Regular cardiac myocyte (primary cell): ENCODE measurements at places on chromosomes 5 and 9. TPM values are rescaled to one million over a fixed set of nuclear protein-coding genes. Genes with fewer than 3 reads are reported as not detected.

The ACTBL2 gene
- under 0.01 and 0.19 TPM in 2 replicates for total RNA-seq

The HRH2 gene
- 0.85 TPM in 1 of 2 replicates, not detected in the other for total RNA-seq

The ZNF366 gene
- total RNA-seq, result under 0.01 TPM in 2 replicates

The DOCK2 gene
- total RNA-seq, result 2.3 and 3.4 TPM in 2 replicates

The TRMO gene
- 10.7 and 17.3 TPM in 2 replicates for total RNA-seq

The LTC4S gene
- 0.19 and 1.4 TPM in 2 replicates for total RNA-seq

The OSMR gene
- total RNA-seq, result 50.4 and 109 TPM in 2 replicates

The TICAM2 gene
- 3.1 and 6.3 TPM in 2 replicates for total RNA-seq

The DBH gene
- total RNA-seq, result not detected in 2 replicates

The SPINK13 gene
- total RNA-seq, result not detected in 2 replicates

The SLC23A1 gene
- not detected in 2 replicates for total RNA-seq

The PCDHGA11 gene
- total RNA-seq, result 3.1 and 4.5 TPM in 2 replicates

The SNCAIP gene
- total RNA-seq, result 0.19 and 0.85 TPM in 2 replicates

The SAXO1 gene
- under 0.01 TPM in 1 of 2 replicates, not detected in the other for total RNA-seq

The PCDHB13 gene
- 0.19 and 1.1 TPM in 2 replicates for total RNA-seq

The AGXT2 gene
- total RNA-seq, result not detected in 2 replicates

The STK32A gene
- total RNA-seq, result 0.38 and 1.7 TPM in 2 replicates

The DDX4 gene
- total RNA-seq, result 0.28 TPM in 1 of 2 replicates, not detected in the other

The MAMDC2 gene
- 3.1 and 3.3 TPM in 2 replicates for total RNA-seq

The SIL1 gene
- total RNA-seq, result 70.2 and 106 TPM in 2 replicates

The CCDC180 gene
- total RNA-seq, result 0.38 and 2.8 TPM in 2 replicates

The DRD1 gene
- total RNA-seq, result under 0.01 TPM in 1 of 2 replicates, not detected in the other

The C6 gene
- total RNA-seq, result under 0.01 TPM in 1 of 2 replicates, not detected in the other

The ZNF883 gene
- 1.9 and 6.2 TPM in 2 replicates for total RNA-seq

The CCNI2 gene
- total RNA-seq, result not detected in 2 replicates

The XRCC4 gene
- 11.8 and 20.5 TPM in 2 replicates for total RNA-seq

The ASS1 gene
- total RNA-seq, result 19.4 and 93.9 TPM in 2 replicates

The PCDHA9 gene
- total RNA-seq, result under 0.01 TPM in 2 replicates

The MAT2B gene
- total RNA-seq, result 59.2 and 96.0 TPM in 2 replicates

The PITX1 gene
- 0.38 TPM in 1 of 2 replicates, not detected in the other for total RNA-seq

The NEK6 gene
- total RNA-seq, result 33.5 and 51.0 TPM in 2 replicates

The TMOD1 gene
- total RNA-seq, result under 0.01 and 0.28 TPM in 2 replicates

The WNK2 gene
- total RNA-seq, result not detected in 2 replicates

The QRFP gene
- not detected in 2 replicates for total RNA-seq

The CENPK gene
- total RNA-seq, result 9.0 and 25.7 TPM in 2 replicates

The CEP72 gene
- total RNA-seq, result 1.7 and 5.4 TPM in 2 replicates

The TRPM6 gene
- total RNA-seq, result not detected in 2 replicates

The PAEP gene
- not detected in 2 replicates for total RNA-seq

The SLC6A3 gene
- total RNA-seq, result not detected in 2 replicates

The TAS2R1 gene
- total RNA-seq, result 0.28 TPM in 1 of 2 replicates, not detected in the other

The PRDM9 gene
- total RNA-seq, result not detected in 2 replicates

The PCDHGA4 gene
- 2.9 and 8.2 TPM in 2 replicates for total RNA-seq

The MCTP1 gene
- total RNA-seq, result 0.77 and 3.7 TPM in 2 replicates

The FCHSD1 gene
- 18.6 and 40.3 TPM in 2 replicates for total RNA-seq
